ENCODE measurements at places on chromosomes 11 and 22. TPM values are rescaled to one million over a fixed set of nuclear protein-coding genes. Genes with fewer than 3 reads are reported as not detected.
A peak's percentile ranks its signal among the peaks of the same experiment; 100 is the strongest.

CRYBB1 gene
- polyA plus RNA-seq: 0.68 TPM

TTC36 gene
- not detected for polyA plus RNA-seq

ELF5 gene
- 0.19 TPM for polyA plus RNA-seq

IL18 gene
- 58.2 TPM for polyA plus RNA-seq

CTSD gene
- 173 TPM for polyA plus RNA-seq

DNA sequence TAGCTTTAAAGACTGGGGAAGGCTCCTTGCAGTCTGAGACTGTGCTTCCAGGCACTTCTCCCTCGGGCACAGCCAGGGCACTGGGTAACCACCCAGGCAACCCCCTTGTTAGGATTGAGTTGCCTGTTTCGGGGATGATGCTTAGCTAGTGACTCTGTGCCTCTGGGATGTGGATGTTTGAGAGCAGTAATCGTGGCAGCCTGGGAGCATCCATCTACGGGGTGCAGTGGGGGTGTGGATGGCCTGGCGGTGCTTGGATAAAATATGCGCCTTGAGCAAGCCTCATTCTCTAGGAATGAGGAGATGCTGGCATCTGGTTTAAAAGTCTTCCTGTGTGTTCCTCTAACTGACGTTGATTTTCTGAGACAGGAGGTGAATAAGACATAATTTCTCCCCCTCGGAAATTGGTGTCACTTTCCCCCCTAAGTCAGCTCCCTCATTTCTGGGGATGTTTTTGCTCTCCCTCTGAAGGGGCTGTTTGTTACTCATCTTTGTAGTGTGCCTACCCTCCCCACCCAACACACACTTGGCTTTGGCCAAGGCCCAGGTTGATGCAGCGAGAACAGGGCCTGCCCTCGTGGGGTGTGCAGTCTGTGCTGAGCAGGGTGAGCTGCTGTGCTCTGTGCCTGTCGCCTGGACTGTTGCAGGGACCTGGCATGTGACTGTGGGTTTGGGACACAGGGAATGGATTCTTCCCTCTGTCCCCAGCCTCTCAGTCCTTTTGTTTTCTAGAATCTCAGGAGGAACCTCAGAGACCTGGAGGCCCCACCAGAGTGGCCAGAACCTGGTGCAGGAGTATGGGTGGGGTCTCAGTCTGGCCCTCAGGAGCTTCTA lies 2.0 kb downstream of the GNAZ start:
- DNase-seq: peak; percentile 37

DNA sequence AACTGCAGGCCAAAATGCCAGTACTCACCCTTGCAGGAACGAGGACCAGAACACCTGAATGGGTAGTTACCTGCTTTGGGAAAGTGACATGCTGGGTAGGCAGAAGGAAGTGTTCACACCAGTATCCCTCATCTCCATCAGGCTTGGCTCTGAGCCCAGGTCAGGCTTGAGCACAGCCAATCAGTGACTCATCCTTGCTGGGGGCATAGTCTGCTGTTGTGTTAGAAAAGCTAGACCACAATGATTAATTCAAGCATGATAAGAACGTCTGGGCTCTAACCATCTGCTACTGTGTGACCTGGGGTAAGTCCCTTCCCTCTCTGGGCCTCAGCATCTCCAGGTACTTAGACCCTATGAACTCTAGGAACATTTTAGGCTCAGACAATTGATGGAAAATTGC lies 450.4 kb downstream of the MIAT start:
- DNase-seq: peak; percentile 76

DNA sequence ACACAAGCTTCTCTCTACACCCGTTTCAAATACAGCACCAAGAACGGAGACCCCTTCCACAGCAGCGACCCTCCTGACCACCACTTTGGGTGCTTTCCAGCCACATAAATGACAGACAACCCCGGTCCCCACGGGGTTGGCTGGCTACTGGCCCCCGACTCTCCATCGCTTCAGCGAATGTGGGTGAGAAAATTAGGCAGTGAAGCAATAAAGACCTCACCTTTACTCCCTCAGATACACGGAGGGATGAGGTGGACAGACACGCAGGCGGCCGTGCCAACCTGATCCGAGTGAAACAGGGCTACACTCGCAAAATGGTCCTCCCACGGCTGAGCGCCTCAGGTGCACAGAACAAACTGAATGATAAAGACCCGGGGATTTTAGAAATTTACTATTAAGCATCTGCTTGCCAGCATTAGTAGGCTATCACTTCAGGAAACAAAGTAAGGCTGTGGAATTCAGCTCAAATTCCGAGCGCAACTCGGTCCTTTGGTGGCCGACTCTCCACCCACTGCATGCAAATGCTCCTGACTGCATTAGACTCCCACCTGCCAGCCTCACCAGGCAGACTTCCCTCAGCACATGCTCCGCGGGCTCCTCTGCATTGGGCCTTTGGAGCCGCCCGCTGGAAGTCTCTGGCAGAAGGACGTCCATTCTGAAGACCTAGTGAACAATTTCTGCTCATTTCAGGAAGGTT lies 12.8 kb upstream of the EFCAB6 start:
- no peak for DNase-seq

Data from stomach (tissue), 19 donors.